ENCODE measurements at places on chromosomes 6 and 20. TPM values are rescaled to one million over a fixed set of nuclear protein-coding genes. Genes with fewer than 3 reads are reported as not detected.

AARS2 gene
- 17.5 TPM for total RNA-seq

- no peak for DNase-seq
These were observed 46.3 kb upstream of the FABP7 start for GRCh38 chr6:122733259-122733658.

KHDC1L gene
- total RNA-seq = not detected

GRCh38 chr6:93423542-93423941, 4.2 kb upstream of the EPHA7 start:
- peak; percentile 41 for DNase-seq

DNA sequence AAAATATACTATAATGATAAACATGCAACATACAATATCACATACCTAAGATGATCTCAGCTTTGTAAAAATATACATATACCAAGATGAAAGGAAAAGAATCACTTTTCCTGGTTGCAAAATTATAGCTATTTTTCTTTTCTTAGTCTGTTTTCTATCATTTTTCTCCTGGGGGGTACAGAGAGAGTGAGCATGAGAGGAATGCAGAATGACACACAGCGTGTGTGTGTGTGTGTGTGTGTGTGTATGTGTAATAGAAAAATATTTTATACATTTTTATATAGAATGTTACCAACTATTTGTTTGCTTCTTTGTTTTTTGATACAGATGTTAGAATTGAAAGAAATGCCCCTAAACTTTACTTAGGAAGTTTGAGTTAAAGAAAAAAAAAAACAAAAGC, 64.3 kb downstream of the FAM83B start:
- DNase-seq = no peak

EFCAB8 gene
- total RNA-seq = 0.37 TPM

DNA sequence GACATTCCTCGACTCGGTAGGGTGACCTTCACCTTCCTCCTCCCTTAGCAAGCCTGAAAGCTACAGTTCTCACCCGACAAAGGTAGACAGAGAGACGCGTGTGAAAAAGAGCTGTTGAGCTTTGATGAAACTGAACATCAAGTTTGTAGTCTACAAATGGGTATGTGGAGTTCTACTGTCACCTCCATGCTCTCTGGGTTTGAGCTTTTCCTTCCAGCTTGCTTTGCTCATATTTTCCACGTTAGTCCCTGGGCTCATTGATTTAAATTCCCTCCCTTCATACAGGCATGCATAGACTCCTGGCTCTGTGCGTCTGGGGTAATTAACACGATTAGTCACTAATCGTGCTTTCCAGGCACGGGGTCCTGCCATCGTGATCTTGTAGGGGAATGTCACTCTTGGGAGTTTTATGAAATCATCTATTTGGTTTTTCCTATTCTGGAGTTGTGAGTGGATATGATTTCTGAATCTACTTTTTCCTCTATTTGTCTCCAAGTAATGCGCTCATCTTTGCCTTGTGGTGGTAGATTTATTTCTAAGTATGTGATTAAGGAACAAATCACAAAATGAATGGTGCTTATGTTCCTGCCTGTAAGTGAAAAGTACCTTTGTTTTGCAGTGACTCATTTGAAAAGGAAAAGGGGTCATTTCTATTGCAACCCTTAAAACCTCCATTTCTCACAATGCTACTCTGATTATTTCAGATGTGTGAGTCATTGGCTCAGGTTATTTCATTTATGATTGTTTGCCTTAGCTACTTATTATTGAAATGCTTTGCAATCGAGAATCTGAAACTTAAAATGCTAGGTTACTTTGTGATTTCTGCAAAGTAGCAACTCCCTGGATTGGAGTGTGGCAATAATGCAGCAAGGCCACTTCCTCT, 154.6 kb downstream of the ZDHHC14 start:
- peak; percentile 49 for DNase-seq

- no peak for DNase-seq
These were observed 15.1 kb downstream of the PDSS2 start for GRCh38 chr6:107444277-107444676.

BPIFA1 gene
- not detected for total RNA-seq

DNA sequence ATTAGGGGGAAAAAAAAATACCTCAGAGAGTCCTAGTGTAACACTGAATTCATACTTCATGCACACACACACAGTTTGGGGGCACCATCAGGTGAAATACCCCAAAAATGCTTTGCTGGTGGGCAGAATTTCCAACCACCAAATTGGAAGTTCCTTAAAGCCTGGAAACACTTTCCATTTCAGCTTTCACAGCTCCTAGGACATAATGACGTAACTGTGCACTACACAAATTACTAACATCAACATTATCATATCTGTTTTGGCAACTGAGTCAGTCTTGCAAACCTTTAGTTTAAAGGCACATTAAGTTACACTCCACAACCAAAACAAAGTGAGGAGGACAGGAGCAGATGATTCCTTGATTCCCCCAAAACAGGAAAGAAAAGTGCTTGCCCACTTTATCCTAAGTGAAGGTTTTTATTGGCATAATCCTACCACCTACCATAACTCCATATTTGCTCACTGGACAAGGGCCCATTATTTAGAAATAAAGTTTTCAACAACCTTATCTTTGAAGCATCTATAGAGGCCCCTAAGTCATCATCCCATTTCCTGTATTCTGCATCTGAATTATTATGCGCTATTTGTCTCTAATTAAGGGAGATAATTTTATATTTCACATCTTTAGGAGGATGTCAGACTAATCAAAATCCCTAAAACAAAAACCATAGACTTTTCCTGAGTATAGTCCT, 3.4 kb downstream of the MBOAT1 start:
- DNase-seq = no peak

DNA sequence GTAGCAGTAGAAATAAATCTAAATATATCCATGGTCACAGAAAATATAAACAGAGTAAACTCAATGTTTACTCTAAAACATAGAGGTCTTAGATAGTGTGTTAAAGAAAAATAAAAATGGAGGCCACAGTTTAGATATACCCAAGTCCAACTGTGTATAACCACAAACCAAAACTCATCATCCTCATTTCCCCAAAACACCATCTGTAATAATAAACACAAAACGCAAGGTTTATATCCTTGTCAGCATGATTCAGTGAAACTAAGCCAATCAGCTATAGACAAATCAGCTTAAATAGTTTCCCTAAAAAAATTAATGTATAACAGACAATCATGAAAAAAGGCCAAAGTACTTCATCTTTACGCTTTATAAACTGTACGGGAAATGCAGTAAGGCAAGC, 2.7 kb upstream of the HACE1 start:
- DNase-seq = no peak

DNA sequence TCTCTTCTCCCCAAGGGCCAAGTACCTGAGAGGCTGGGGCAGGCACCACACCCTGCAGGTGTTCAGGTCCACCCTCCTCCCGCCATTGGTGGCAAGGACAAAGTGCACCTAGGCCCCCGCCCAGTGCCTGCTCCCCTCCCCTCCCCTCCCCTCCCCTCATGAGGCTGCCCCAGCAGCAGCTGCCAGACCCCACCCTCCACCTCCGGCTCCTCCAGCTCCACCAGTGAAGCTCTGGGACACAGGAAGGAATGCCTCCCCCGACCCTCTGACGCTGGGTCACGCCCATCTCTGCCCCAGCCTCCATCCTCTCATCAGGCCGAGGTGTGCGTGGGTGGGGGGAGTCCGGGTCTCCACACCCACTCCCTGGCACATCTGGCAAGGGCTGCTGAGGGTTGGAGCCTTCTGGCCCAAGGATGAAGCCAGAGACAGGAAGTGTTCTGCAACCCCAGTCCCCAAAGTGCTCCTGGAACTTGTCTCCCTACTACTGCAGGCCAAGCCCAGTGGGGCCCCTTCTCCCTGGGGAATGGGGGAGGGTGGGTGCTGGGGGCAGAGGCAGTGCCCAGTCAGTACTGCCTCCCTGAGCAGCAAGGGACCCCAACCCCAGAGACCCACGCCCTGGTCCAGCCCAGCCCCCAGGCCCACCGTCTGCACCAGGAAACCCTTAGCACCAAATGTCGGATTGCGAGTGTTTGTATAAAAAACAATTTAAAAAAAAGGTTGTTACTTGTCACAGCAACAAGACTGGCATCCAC, 1.6 kb upstream of the UCKL1 start:
- peak; percentile 78 for DNase-seq

DNA sequence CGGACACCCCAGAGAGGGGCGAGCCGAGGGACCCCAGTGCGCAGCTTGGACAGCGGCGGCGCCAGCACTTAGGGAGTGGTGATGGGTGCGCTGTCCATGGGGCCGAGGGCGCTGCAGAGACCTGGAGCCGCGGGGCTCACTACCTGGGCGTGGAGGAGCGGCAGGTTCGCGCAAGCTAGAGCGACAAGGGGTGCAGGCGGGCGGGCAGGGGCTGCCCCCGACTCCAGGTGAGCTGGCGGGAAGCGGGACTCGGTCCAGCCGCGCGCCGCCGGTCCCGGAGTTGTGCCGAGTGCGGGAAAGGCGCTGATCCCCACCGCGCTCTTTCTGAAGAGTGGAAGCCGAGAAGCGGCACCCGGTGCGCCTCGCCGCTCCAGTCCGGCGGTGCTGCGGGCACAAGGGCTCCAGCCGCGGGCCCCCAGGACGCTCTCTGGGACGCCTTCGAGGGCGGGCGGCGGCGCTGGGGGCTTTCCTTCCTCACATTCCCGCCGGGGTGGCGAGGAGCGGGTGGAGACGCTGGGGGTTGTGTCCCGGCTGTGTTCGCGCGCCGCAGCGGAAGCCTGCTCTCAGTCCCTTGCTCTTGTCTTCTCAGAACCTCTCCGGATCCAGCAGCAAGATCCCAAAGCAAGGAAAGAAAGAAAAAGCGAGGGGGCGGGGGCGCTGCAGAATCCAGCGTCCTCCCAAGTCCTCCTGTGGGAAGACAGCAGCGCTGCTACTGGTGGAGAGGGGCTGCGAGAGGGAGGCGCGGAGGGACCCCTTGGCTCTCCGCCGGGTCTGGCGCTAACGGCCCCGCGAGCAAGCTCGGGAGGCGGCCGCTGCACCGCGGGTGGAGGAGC, at the start of gene B3GAT2:
Gene B3GAT2 (minus strand): TSS at position 610 of the 833 bp plus-strand sequence. CDS start 631 bp downstream, outside the sequence.
- peak; percentile 25 for DNase-seq

GRCh38 chr20:35462351-35462750, 7.0 kb downstream of the CEP250 start:
- no peak for DNase-seq

C6orf163 gene
- total RNA-seq = 1.5 TPM

DNA sequence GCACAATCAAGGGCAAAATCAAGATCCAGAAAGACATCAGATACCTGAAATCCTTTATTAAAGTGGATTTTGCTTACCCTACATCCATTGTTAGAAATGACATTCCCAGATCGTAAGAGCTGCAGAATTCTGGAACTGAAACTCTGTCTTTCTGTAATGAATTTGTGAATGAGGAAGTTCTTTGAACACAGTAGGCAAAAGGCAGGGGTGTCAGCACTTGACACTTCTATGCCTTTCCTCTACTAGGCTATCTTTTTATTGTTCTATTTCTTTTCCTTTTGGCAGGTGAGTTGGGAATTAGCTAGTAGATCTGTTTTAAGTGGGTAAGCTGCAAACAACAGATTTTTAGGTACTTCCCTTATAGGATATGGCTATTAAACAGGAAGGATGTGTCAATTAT, 126.3 kb downstream of the CARMIL1 start:
- DNase-seq = no peak

- no peak for DNase-seq
These were observed 338.0 kb upstream of the KHDRBS2 start for GRCh38 chr6:62623846-62624532.

PROKR2 gene
- not detected for total RNA-seq

GRCh38 chr6:31681135-31681671, 336 bp upstream of the LY6G5C start:
- DNase-seq = peak; percentile 72
